LHCN-M2 (cell line): ENCODE measurements at places on chromosomes 12 and 14. TPM values are rescaled to one million over a fixed set of nuclear protein-coding genes. Genes with fewer than 3 reads are reported as not detected.

The NUAK1 gene
- total RNA-seq, result 2.4 and 6.0 TPM in 2 replicates

The EXOC3L4 gene
- total RNA-seq, result 0.40 and 1.3 TPM in 2 replicates

The CLEC2D gene
- total RNA-seq, result 2.5 and 2.8 TPM in 2 replicates

The PSEN1 gene
- 29.9 and 38.6 TPM in 2 replicates for total RNA-seq

The LTBP2 gene
- 151 and 211 TPM in 2 replicates for total RNA-seq

The TPH2 gene
- not detected in 2 replicates for total RNA-seq

The ZBTB1 gene
- total RNA-seq, result 51.2 and 54.2 TPM in 2 replicates

The LAG3 gene
- total RNA-seq, result 0.23 and 0.45 TPM in 2 replicates

The B3GNT4 gene
- total RNA-seq, result 0.06 TPM in 1 of 2 replicates, not detected in the other
